ENCODE measurements at places on chromosomes 5 and 9.

DNA sequence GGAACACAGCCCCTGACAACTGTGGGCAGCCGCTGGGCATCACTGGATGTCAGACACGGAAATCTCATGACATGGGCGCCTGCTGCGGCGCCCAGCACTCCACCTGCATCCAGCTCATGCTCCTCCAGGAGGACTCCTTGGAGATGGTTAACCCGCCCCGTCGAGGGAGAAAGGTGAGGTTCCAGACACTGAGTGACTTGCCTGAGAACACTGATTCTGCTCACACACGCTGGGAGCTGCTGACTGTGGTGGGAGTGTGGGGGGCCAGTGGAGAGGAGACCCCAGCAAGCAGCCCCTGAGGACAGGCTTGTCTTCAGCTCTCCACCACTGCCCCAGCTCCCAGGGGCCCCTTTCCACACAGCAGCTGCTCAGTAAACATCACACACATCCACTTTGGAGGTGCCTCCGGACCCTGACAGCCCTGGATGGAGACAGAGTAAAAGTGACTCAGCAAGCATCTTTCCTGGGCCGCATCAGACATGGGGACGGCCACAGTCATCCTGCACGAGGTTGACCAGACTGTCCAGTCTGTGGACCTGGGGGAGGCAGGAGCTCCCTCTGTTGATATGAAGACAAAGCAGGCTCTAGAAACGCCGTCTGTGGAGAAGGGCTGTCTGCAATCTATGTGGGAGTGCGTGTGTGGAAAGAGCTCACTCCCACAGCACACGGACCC lies 283.7 kb upstream of the IRX4 start:
- DNase-seq: no peak

GRCh38 chr5:6473284-6473683 lies 24.6 kb downstream of the UBE2QL1 start:
- no peak for DNase-seq

DNA sequence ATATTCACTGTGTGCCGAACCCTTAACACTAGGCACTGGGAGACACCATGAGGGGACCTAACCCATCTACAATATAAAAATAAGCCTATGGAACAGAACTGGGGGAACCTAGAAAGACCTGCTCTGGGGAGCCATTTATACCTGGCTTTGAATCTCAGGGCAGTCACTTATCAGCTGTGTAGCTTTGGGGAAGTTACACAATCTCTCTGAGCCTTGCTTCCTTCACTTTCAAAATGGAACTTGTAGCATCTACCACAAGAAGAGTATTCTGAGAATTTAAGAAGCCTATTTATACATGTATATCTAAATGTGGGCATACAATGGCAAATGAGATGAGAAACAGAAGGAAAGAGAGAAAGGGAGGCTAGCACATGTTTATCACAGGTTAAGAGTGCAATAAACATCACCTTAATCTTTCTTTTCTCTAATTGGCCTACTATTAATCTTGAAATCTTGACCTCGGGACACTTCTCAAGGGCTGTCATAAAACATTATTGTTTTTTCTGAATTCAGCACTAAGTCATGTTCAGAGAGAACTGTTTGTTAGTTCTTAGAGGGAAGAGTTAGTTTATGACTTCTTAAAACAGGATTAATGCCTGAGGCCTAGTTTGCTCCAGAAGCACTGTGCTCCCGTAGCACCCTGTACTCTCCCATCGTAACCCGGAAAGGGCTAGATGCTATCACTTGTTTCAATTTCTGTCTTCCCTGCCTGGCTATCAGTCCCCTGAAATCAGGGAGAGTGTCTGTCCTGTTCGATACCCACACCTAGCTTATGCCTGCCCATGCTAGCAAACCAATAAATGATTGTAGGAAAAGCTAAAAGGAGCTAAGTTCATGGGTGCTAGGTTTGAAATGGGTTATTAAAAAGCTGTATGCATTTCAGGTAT lies 606.4 kb upstream of the CLINT1 start:
- no peak for DNase-seq

GRCh38 chr5:160837211-160837610 lies 14.8 kb downstream of the ATP10B start:
- DNase-seq: peak; percentile 56

DNA sequence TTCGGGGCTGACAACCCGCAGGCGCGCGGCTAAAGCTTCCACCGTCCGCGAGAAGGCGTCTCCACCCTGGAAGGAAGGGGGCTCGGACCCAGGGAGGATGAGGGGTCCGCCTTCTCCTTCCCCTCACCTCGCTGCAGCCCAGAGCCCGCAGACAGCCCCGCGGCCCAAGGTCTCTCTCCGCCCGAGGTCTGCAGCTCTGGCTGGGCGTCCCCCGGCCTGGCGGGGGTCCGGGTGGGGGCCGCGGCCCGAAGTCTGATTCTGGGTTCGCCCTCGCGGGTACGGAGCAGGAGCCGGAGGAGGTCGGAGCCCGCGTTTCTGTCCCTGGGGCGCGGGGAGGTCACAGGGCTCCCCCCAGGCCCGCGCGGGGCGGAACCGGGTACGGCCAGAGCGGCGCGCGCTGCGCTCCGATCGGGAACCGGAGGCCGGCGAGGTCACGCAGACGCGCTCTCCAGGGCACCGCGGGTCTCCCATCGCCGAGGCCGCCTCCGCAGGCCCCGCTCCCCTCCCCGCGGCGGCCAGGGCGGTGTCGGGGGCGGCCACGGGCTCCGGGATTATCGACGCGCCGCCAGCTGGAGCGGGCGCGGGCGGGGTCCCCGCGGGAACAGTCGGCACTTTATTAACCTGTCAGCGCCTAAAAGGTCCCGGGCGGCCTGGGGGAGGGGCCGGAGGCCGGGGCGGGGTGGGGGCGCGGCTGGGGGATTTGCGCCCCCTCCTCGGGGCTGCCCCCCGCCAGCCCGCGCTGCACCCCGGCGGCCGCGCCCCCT lies 11.6 kb downstream of the LHX3 start:
- no peak for DNase-seq

DNA sequence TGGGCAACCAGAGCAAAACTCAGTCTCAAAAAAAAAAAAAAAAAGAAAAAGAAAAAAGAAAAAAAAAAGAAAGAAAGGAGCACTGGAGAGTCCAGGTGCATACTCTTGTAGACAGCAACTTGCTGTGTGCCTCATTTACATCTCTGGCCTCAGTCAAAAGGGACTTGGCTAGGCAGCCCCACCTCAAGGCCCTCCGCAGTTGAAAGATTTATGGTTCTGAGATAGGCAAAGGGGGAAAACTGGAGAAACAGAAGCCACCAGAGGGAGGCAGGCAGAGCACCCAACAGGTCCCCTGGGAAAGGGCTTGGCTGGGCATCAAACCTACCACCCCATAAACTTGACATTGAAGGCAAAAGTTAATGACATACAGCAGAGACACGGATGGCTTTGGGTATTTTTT lies 6.1 kb downstream of the ORM2 start:
- DNase-seq: no peak

DNA sequence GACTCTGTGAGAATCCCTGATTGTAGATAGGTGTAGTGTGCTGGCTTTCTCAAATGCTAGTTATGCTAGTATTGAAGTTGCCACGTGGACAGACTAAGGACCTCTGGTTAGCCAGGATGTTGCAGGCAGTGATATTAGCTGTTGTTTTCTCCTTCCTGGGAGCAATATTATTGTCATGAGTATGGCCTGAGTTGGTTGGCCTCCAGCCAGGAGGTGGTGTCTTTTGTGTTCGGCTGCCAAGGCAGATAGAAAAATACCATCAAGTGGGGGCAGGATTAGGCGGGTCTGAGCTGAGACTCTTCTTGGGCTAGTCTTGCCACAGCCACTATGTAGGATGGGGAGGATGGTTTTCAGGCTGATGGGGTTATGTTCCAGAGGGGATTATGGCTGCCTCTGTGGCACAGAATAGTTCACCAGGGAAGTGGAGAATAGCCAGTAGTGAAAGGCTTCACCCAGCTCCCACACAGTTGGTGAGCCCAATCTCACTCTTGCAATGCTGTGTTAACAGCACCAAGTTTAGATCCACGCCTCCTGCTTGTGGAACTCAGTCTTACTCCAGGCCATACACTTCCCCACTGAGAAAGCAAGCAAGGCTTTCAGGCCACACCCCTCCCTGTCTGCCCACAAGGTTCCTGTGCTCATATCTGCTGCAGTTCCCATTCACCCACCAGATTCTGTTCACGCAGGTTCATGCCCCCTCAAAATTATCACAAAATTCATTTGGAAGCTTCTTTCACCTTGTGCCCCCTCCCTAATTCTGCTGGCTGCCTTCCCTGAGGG lies 31.2 kb downstream of the GHR start:
- DNase-seq: no peak
